Activated T-cell treated with anti-CD3 and anti-CD28 coated beads, Interleukin-2, amount 50 U/mL, for 72 hours (primary cell): ENCODE measurements at places on chromosomes 6 and 20. TPM values are rescaled to one million over a fixed set of nuclear protein-coding genes. Genes with fewer than 3 reads are reported as not detected.

The FOXS1 gene
- total RNA-seq = not detected

The TINAG gene
- not detected for total RNA-seq

The MCHR2 gene
- total RNA-seq = not detected

The ME1 gene
- 0.32 TPM for total RNA-seq

The ADGRF5 gene
- total RNA-seq = not detected

The SNAP25 gene
- 6.9 TPM for total RNA-seq

The KCNS1 gene
- 0.23 TPM for total RNA-seq

The C20orf204 gene
- 35.6 TPM for total RNA-seq
